ENCODE measurements at places on chromosomes 7 and 10.

- peak; percentile 34 for DNase-seq
Observed at GRCh38 chr10:72794260-72794659, 99.3 kb upstream of the OIT3 start.

DNA sequence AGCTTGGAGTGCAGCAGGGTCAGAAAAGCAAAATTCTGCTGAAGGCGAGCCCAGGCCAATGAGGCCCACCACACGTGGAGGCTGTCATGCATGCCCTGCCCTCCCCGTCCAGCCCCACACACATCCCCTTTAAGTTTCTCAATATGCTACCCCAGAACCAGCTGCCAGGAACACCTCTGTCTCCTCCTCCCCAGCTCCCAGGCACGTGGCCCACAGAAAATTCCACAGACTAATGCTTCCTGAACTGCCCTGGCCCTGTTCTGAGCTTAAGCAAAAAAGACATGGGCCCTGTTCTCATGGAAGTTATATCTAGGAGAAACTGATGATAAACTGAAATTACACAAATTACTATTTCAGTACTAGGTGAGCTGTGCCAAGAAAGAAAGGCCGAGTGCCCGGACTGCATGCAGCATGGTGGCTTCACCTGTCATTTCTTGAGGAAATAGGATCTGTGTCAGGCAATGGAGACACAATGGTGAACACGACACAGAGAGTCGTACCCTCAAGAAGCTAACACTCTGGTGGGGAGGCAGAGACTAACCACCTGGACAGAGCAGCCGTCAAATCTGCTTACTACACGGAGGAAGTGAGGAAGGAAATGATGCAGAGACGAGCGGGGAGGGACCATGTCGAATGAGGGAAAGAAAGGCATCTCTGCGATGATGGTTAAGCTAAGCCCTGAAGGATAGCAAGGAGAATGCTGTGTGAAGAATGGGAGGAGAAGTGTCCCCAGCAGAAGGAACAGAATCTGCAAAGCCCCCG is 44.5 kb downstream of the PODXL start:
- DNase-seq, result no peak

DNA sequence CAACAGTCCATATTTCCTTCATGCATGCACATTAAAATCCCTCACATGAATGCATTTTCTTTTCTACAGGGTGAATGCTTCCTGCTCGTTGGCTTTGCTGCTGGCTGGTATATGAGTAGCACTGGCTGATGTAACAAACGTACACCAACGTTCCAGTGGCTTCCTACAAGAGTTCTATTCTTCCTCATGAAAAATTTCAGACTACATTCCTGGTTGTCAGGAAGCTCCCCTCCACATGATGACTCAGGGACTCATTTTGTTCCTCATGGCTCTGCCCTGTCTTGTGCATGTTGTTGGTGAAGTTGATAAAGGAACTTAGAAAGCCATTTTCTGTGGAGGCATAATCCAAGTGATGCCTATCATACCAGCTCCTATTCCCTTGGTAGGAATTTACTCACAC is 470.7 kb upstream of the KLF6 start:
- peak; percentile 56 for DNase-seq

GRCh38 chr7:33400214-33400538 is 270.8 kb downstream of the BBS9 start:
- no peak for DNase-seq

GRCh38 chr7:99105756-99106155 is 38.2 kb downstream of the SMURF1 start:
- DNase-seq, result no peak

GRCh38 chr7:35729061-35729783 is 34.3 kb upstream of the HERPUD2 start:
- no peak for DNase-seq

GRCh38 chr7:94576316-94576715 is 66.7 kb downstream of the CASD1 start:
- no peak for DNase-seq

GRCh38 chr10:69360485-69361302 is 56.0 kb downstream of the TACR2 start:
- peak; percentile 78 for DNase-seq

All from fibroblast of skin of right biceps (primary cell).